ENCODE measurements at places on chromosomes 1 and 21.

GRCh38 chr1:188794969-188795368, 1682.7 kb downstream of the BRINP3 start:
- no peak for DNase-seq

DNA sequence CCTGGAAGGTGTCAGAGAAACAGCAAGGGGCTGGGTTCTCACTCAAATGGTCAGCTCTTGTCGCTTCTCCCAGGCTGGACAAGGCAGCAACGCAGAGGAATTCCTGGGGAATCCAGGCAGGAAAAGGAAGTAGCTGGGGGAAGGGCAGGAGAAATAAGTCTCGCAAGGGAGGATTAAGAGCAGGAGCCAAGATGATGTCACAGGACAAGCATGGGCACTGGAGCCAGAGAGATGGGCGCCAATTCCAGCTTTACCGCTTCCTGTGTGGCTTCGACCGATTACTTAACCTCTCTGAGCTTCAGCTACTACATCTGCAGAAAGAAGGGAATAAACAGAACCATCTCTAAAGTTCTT, 70.5 kb downstream of the SSBP3 start:
- no peak for DNase-seq

GRCh38 chr1:226001963-226002666, 3.0 kb upstream of the SDE2 start:
- DNase-seq: peak; percentile 87

DNA sequence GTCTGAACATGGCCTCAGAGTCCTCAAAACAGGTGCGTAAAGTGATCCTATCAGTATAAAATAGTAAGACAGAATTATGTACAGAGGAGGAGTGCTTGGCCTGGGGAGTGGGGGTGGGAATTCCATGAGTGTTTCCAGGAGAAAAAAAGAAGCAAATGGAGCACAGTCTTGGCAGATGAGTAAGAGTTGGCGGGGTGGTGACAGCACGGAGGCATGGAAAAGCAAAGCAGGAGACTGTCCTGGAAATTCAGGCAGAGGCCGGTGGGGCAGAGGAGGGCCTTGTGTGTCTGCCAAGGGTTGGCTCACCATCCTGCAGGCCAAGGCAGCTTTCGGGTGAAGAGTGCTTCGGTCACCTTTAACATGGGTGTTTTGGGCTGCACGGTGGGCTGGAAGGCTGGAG, 63.4 kb downstream of the OPTC start:
- DNase-seq: no peak

- no peak for DNase-seq
These were observed 20.0 kb downstream of the DNAJC16 start for GRCh38 chr1:15546641-15547040.

DNA sequence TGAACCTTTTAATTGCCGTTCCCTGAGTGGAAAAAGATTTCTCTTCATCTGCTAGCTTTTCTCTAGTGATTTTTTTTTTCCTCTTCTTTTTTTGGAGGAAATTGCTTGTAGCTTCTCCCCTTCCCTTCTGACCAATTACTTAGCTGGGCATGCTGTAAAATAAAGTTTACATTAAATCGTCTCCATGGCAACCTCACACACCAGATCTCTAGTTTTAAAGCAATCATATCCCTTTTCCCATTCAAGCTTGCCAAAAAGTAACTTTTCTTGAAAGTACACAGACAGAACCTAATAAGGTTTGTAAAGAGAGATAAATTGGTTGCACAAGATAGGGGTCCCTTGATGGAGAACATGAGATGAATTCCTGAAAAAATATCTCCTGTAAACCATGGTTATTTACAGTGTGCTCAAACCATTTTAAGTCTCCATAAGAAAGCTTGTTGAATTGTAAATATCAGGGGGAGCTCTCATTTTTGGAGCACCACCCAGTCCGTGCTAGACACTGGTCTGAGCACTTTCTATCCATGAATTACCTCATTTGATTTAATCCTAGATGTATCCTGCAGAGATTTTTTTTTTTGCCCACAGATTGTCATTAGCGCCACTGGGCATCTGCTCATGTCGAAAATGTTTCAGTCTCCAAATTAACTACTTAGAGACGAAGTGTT, 32.6 kb upstream of the HTR1D start:
- peak; percentile 44 for DNase-seq

DNA sequence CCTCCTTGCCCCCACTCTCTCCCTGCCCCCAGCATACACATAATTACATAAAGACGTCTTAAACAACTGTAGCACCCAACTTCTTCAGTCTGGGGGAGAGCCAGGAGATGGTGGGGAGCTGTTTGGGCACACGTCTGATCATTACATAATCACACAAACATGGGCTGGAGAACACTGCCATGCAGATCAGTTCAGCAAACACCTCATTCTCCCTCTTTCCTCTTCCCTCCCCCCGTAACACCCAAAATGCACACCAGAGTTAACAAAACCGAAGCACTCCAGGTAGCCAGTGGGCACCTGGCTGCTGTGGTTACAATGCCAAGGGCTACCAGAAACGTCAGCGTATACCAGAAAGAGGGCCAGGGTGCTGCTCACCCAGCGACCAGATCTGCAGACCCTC, 1.6 kb downstream of the HIVEP3 start:
- no peak for DNase-seq

- DNase-seq: no peak
These were observed 24.2 kb downstream of the MAN1C1 start for GRCh38 chr1:25640646-25641328.

GRCh38 chr1:182205351-182206022, 144.0 kb upstream of the ZNF648 start:
- DNase-seq: no peak

DNA sequence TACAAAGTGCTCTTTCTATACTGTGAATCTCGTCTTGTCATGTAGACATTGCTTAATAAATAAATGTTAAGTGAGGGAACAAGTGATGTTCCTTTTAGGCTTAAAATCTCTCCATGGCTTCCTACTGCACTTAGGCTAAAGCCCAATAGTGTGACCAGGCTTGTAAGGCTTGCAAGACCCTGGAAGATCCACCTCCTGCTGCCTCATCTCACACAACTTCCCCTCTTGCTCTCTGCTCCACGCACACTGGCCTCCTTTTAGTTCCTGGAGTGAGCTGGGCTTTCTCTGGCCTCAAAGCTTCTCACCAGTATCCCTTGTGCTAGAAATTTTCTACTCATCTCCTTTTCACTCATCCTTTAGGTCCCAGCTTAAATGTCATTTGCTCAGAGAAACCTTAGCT, 41.5 kb upstream of the DIPK1A start:
- DNase-seq: no peak

DNA sequence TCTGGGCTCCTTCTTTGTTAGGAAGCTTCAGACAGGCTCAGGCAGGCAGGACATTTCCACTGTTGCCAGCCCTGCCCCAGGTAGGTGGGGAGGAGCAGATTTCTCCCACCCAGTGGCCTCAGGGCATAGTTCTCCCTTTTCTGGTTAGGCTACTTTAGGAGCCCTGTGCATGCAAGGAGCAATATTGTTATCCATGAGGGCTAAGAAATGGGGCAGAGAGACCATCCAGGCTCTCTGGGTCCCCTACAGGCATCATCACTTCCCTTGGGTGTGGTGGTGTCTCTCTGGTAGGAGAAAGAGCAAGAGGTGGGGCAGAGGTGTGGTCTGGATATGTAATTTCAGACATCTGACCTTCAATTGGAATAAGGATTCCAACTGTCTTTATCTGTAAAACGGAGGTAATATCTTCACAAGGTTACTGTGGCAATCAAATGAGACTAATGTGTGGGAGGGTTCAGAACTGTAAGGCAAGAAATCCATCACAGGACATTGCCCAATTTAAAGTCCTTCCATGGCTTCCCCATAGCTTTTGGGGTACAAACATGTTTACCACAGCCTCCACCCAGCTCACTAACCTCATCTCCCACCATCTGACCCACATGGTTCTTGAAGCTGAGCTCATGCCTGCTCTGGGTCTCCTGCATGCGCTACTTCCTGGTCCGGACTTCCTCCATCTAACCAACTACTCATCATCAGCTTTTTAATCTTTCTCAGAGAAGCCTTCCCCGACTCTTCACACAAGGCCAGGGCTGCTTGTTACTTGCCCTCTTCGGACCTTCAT, 26.1 kb downstream of the PCAT6 start:
- no peak for DNase-seq

GRCh38 chr1:45870500-45870899, 67.1 kb downstream of the MAST2 start:
- no peak for DNase-seq

GRCh38 chr1:33295023-33295422, 25.9 kb downstream of the A3GALT2 start:
- no peak for DNase-seq

DNA sequence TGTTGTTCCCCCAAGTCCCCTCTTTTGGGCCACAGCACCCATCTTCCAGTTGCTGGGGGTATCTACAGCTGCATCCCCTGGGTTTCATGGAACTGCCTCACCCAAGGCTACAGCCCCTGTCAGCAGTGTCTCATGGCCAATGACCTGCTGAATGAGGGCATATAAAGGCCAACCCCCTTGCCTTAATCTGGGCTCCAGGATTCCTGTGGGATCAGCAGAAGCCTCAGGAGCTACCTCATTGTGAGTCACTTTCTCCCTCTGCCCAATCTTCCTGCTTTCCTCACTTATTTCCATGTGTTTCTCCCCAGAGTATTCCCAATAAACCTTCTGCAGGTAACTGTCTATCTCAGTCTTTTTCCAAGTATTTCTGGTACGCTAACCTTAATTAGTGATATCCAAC, 37.3 kb upstream of the SYT14 start:
- no peak for DNase-seq

DNA sequence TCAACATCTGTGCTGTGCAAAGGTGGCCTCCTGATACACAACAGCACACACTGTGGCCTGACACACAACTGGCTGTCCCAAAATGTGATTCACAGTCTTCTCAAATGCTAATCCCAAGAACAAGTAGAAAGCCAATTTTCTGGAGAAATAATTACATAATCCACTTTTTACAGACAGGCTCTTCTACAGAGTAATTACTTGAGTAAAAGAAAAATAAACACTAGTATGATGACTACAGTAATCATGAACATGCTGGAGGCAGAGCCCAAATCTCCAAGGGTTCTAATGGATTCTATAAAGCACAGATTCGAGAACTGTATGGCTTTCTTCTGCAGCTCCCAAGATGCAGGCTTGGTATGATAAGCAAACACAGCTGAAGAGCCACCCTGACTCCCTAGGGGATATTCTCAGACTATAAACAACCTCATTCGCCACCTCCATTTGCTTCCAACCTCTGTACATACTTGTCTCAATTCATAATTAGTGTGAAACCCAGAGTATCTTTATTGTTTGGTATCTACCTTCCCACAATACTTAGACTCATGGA, 81.9 kb downstream of the SIPA1L2 start:
- no peak for DNase-seq

DNA sequence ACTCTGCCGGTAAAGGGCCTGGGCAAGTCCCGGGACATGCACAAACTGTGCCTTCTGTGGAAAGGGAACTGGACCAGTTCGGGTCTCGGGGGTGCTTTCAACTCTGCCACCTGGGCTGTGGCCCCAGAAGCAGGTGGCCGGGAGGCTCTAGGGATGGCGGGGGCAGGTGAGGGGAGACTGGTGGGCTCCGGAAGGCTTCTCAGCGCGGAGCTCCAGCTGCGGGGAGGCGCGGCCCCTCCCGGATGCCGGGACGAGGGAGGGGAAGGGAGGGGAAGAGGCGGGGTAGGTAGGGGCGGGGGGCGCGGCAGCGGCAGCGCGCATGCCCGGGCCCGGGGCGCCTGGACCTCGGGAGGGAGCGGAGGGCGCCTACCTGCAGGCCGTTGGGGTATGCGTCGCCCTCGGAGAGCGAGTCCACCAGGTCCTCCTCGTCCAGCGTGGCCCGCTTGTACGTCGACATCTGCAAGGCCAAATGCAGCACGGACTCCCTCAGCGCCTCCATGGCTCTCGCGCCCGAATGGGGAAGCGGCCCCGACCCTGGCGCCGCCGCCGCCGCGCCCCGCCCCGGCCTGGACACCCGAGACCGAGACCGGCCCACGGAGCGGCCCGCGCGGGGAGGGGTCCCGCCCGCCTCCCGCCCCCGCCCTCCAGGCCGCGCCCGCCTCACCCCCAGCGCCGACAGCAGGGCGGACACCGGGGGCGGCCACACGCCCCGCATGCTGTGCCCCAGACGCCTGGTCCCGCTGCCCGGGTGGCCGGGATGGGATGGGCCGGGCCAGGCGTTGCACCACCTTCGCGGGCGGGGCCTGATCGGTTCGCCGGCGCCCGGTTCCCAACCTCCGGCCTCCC, at the start of gene ECE1:
Gene ECE1 (minus strand): TSS at position 764 of the 846 bp plus-strand sequence. CDS start 49 bp downstream, at position 715.
- no peak for DNase-seq

- no peak for DNase-seq
These were observed 34.3 kb upstream of the SLC16A1 start for GRCh38 chr1:112990271-112990670.

GRCh38 chr1:3036447-3037280, 15.4 kb downstream of the ACTRT2 start:
- DNase-seq: no peak

DNA sequence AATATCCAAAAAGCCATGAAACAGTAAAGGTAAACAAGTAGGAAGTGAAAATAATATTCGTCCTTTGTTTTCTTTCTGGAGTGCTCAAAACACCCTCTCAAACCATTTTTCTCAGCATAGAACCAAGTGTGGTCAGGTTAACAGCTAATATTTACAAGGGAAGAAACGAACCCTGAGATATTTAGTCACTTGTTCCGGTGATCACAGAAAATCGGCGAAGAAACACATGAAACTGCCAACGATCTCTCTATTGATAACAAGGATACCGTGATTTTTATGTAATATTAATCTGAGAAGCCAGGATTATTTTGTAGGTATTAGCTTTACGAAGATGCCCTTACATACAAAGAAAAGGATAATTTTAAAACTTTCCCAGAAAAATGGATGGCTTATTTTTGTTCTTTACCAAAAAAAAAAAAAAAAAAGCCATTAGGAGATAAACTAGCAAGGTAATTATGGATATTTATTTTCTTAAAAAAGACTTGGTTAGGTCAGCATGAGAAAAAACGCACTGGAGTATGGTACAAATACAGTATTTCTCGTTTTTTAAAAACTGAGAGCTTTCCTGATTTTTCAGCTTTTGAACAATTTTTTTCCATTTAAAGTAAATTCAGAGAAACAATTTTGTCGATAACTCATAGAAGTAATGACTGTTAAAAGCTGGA, 107.3 kb upstream of the HNRNPU start:
- no peak for DNase-seq

GRCh38 chr1:237590386-237590785, 300.3 kb downstream of the ZP4 start:
- no peak for DNase-seq

GRCh38 chr1:218669431-218669830, 324.3 kb downstream of the TGFB2 start:
- DNase-seq: no peak

DNA sequence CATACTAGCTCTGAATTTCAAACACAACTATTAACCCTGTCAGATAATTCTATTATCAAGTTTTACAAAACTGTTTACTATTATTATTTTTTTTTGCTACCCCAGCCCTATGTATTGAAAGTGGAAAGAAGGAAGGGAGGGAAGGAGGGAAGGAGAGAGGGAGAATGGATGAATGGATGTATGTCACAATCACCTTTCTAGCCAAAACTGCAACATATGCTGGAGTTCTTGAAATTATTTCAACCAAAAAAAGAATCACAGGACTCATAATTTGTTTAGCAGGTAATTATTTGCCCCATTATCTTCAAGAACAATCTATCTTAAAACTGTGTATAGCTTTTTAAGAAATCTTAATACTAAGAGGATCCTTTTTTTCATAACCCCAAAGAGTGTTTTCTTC, 5.4 kb downstream of the NRIP1 start:
- no peak for DNase-seq

- no peak for DNase-seq
These were observed 61.6 kb downstream of the SLX9 start for GRCh38 chr21:45001134-45002095.

- DNase-seq: no peak
These were observed 9.1 kb downstream of the NTNG1 start for GRCh38 chr1:107149946-107150345.
